Activated CD8-positive, alpha-beta memory T cell treated with anti-CD3 and anti-CD28 coated beads for 48 hours (primary cell): ENCODE measurements at places on chromosomes 4 and X.

GRCh38 chr4:41360921-41361793 lies 104.4 kb downstream of the UCHL1 start:
- no peak for DNase-seq

- DNase-seq, result no peak
These were observed at the start of gene MSL3 for GRCh38 chrX:11757719-11758399. Gene MSL3, plus strand, starts transcription at chrX:11758237. Its CDS starts 27 bp downstream, at chrX:11758264.

DNA sequence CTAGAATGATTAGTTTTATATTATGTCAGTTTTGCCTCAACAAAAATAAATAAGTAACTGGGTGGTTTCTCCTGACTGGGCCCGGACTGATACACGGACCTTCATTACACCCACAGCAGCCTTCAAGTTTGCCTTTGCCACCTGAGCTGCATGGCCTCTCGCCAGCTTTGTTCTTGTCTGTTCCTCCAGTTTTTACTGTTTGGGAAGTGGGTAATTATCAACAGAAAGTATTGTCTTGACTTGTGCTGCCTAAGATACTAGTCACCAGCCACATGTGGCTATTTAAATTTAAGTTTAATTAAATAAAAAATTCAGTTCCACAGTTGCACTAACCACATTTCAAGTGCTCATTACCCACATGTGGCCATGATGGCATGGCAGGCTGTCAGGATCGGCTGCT lies 74.7 kb upstream of the INTU start:
- DNase-seq, result no peak

GRCh38 chr4:140742838-140743193 lies 13.4 kb downstream of the TBC1D9 start:
- no peak for DNase-seq
